MM.1S (cell line): ENCODE measurements at places on chromosomes 12 and 14.

DNA sequence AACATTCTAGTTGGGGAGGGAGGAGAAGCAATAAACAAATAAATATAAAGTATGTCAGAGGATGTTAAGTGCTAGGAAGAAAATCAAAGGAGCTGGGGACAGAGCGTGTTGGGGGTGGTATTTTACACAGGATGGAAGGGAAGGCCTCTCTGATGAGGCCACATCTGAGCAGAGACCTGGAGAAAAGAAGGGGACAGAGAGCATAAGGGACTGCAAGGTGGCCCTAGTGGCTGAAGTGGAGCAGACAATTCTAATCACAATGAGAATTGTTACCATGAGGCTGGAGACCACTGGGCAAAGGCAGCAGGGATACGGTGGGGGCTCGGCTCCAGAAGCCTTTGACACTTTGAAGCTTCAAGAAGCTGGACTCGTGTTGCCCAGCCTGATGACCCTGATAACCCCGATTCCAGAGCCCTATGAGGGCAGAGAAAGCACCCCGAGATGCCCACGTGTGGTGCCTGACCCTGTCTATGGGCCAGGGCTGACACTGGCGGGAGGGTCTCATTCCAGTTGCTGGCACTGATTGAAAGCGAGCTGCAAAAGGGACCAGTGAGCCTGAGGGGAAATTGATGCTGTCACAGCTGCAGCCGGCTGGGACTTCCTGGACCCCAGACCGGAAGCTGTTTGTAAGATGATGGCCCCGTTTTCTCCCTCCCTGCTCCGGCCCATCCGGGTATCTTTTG, 169.1 kb downstream of the RBM19 start:
- DNase-seq = no peak

DNA sequence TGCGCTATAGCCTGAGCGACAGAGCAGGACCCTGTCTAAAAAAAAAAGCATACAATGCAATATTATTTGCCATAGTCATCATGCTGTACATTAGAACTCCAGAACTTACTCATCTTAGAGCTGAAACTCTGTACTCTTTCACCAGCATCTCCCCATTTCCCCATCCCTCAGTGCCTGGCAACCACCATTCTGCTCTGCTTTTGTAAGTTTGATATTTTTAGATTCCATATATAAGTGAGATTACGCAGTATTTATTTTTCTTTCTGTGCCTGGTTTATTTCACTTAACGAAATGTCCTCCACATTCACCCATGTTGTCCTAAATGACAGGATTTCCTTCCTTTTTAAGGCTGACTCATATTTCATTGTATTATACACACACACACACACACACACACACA, 121.8 kb downstream of the BBS10 start:
- DNase-seq = no peak

- no peak for DNase-seq
Measured at GRCh38 chr12:13588574-13588973, 392.0 kb downstream of the EMP1 start.

DNA sequence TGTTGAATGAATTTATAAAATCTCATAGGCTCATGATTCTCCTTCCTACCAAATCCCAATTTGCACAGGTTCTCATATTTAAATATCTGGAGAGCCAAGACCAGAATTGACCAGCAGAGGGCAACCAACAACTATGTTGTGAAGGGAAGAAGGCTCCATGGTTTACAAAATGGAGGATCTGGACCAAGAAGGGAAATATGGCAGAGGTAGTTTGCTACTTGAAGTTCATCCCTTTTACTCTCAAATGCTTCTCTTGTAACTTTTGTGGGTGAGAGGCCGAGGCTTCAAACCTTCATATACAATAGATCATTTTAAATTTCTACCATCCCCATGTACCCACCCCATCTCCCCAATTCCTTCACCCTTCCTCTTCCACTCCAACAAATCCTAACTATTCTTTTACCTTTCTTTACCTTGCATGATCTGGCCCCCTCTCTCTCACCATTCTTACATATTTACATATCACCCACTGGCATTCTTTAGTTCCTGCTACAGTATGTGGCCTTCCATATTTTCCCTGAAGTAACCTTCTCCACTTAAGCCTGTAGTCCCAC, 3.8 kb upstream of the SMARCC2 start:
- DNase-seq = peak; percentile 87

DNA sequence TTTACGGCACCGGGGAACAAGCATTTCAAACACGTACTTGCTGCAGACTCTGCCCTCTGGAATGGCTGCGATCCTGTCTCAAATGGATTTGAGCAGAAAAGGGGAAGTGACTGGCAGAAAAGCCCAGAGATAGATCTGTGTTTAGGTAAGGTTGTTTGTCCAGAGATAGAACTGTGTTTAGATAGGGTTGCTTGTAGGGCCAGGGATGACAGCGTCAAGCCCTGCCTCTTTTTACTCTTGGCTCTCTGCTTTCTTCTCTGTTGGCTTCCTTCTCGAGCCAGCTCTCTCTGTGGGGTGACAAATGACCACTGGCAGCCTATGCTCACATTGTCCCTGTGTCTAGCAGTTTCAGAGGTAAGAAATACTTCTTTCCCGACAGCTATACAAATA, 11.4 kb downstream of the DGLUCY start:
- DNase-seq = no peak
